ENCODE measurements at places on chromosomes 16 and 17.

- peak; percentile 90 for DNase-seq
Measured at GRCh38 chr16:53775821-53776431, 72.0 kb downstream of the FTO start.

DNA sequence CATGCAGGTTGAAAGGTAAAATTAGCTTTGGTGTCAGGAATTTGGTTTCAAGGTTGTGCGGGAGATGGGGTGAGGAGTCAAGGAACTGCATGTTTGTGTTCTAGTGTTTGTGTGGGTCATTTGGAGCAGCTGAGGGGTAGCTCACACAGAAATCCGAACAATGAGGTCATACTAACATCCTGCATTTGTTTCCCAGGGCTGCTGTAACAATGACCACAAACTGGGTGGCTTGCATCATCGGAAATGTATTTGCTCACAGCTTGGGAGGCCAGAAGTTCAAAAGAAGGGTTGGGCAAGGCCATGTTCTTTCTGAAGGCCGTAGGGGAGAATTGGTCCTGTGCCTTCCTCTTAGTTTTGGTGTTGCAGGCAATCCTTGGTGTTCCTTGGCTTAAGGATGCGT is 287.4 kb downstream of the HAPSTR1 start:
- DNase-seq = no peak

DNA sequence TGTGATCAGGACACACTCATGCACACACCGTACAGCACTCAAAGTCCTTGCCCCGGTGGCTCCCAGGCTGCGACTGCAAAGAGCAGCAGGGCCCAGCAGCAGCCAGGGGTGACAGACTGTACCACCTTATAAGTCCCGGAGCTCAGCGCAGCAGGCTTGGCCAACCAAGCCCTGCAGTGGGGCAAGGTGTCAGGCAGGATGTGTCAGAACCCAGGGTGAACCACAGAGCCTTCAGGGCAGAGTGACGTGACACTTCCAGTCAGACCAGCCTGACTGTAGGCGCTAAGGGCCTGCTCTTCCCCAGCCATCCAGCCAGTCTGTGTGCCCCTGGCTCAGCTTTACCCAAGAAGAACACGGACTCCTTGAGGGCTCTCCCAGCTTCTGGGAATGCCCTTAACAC is 204.1 kb downstream of the COPRS start:
- DNase-seq = no peak

- DNase-seq = no peak
Measured at GRCh38 chr17:31532526-31532925, 141.1 kb downstream of the RAB11FIP4 start.

DNA sequence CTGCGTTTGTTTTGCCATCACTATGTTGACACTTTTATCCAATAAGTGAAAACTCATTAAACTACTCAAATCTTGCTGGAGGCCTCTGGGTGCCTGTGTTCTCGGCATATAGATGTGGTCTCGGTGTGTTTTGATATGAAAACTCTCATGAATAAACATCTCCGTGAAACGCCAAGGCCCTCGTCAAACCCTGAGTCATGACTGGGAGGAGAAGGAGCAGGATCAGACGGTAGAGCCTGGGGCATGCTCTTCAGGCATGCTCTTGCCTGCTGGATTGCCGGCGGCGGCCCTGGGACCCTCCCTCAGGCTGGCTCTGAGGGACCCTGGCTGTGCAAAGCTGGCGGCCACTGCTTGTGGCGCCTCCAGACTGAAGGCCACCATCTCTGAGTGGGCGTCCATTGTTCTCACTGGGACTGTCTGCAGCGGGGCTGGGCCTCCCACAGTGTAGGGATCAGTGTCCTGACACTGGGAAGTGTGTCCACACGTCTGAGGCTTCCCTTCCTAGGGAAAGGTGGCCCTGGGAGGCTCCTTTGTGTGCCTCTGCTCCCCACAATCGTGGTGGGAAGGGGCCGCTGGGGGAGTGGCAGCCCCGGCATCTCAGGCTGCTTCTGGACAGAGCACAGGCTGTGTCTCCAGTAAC is 1.7 kb upstream of the NPB start:
- DNase-seq = no peak

DNA sequence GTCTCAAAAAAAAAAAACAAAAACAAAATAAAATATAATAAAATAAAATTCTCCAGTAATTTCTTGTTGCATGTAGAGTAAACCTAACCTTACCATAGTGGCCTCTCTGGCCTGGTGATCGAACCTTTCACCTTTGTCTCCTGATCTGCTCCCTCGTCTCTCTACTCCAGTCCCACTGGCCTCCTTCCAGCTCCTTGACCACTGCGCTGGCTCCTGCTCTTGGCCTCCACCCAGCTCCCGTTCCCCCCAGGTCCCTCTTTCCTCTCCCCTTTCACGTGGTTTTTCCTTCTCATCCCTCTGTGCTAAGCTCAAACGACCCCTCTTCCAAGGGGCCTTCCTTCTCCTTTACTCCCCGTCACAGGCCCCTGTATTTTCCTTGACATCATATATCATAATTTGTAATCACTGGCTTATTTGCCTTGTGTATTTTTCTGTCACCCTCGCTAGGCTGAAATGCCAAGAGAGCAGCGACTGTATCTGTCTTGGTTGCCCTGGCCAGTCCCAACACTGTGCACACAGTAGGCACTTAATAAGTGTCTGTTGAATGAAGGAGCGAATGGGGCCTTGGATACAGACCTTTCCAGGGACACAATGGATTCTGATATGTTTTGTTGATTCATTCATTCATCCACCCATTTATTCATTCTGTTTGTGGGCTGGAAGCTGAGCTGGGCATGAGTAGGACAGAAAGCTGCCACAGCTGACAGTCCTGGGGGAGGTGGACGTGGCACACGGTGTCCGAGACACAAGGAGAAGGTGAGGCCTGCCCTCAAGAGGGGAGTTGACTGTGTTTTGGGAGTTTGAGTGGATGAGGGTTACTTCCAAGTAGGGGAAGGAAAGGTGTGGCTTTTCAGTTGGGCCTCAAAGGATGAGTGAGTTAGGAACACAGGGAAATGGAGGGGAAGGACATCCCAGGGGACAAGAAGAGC is 5.8 kb upstream of the SCN4A start:
- DNase-seq = no peak

- DNase-seq = peak; percentile 59
Measured at GRCh38 chr17:59572301-59572924, 7.0 kb downstream of the DHX40 start.

GRCh38 chr17:63095459-63095858 is 129.4 kb downstream of the TANC2 start:
- no peak for DNase-seq

GRCh38 chr17:73476890-73477350 is 165.1 kb upstream of the CDC42EP4 start:
- no peak for DNase-seq
